ENCODE measurements at places on chromosomes 12 and 14.

- peak; percentile 41 for DNase-seq
Measured at GRCh38 chr14:24231263-24232120, 675 bp downstream of the NEDD8 start.

- DNase-seq: no peak
Measured at GRCh38 chr14:100528962-100529560, 58.2 kb downstream of the BEGAIN start.

GRCh38 chr12:95759718-95760117, 30.8 kb downstream of the NTN4 start:
- no peak for DNase-seq

DNA sequence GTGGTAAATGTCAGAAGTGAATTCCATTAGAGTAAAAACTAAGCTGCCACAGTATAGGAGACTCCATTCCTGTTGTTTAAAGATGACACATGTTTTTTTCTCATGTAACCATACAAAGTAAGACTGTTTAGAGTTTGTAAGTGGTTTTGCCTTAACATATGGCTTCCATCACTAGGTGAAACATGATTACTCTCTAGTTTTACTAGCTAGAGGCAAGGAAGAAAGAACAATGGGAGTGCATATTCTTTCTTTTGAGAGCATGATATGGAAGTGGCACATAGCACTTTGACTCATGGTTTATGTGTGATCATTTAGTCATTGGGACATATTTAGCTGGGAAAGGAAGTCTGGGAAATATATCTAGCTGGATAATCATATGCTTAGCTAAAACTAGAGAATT, 7.7 kb downstream of the ATF7IP start:
- no peak for DNase-seq

DNA sequence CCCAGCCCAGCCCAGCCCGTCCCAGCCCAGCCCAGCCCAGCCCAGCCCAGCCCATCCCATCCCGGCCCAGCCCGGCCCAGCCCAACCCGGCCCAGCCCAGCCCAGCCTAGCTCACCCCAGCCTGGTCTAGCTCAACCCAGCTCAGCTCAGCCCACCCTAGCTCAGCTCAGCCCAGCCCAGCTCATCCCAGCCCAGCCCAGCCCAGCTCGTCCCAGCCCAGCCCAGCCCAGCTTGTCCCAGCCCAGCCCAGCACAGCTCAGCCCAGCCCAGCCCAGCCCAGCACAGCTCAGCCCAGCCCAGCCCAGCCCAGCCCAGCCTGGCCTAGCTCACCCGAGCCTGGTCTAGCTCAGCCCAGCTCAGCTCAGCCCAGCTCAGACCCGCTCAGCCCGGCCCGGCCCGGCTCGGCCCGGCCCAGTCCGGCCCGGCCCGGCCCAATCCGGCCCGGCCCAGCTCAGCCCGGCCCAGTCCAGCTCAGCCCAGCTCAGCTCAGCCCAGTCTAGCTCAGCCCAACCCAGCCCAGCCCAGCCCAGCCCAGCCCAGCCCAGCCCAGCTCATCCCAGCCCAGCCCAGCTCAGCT, 184.7 kb downstream of the TMEM121 start:
- no peak for DNase-seq

DNA sequence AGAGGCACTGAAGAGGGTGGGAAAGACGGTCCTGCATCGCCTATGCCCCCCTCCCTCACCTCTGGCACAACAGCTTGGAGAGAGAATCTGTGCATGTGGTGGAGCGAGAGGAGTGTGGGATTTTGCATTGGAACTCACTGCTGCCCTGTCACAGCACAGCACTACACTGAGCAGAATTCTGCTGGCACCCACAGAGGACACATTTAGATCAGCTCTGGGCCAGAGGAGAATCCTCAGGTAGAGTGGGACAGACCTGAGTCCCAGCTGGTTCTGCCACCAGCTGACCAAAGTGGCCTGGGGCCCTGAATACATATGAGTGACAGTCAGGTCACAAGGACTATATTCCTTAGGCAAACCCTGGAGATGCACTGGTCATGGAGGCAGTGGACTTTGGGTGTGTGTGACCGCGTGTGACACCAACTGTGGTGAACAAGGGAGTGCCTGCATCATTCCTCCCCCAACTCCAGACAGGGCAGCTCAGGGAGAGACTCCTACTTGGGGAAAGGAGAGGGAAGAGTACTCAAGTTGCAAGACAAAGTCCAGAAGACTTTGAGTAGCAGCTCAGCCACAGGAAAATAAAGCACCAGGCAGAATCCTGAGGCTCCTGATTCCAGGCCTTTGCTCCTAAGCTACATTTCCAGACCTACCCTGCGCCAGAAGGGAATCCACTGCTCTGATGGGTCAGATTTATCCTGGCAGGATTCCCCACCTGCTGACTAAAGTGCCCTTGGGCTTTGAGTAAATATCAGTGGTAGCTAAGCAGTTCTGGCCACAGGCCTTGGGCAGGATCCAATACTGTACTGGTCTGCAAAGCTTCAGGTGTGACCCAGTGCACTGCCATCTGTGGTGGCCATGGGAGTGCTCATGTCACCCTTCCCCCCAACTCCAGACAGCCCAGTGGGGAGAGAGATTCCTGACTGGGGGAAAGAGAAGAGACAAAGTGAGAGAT, 10.6 kb upstream of the ACOT1 start:
- peak; percentile 24 for DNase-seq

DNA sequence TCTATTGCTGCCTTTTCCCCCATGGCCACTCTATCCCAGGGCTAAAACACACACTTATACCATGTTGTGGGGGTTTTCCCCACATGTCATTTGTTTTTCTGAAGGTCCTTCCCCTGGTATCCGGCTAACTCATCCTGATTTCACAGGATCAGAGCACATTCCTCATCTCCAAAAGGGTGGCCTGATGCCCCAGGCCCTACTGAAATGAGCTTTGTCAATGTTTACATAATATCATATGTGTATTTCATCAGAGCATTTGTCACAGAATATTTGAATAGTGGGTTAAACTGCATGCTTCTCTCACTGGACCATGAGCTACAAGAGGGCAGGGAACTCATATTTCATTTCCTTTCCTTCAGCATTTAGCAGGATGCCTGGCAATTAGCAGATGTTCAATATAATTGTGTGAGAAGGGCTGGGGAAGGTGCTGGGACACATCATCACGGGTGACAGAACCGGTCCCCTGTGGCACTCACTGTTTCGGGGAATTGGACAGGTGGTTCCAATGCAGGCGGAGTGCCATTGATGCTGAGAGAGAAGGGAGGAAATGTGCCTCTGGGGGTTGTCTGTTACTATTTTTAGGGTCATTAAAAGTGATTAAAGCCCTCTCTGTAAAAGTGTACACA, 26.8 kb downstream of the EMP1 start:
- DNase-seq: peak; percentile 97

GRCh38 chr12:111761099-111761498, 5.6 kb upstream of the ALDH2 start:
- DNase-seq: peak; percentile 56

DNA sequence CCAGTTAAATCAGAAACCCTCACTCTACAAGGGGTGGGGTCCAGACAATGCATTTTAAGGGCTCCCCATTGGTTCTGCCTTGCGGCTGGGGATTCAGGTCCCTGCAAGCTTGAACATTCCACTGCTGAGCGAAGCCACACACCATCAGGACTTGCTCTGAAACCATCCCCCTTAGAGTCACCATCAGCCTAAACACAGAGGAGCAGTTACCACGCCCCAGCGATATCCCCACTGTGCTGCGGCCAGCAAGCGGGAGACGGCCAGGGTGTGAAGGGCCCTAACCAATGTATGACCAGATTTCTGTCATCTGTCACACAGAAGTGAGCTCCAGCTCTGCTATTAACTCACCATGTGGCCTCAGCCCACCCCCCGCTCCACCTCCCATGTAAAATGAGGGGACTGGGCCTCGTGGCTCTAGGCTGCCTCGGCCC, 29.7 kb downstream of the CCDC88C start:
- DNase-seq: no peak

GRCh38 chr14:72961579-72962335, 35.5 kb downstream of the DCAF4 start:
- no peak for DNase-seq

DNA sequence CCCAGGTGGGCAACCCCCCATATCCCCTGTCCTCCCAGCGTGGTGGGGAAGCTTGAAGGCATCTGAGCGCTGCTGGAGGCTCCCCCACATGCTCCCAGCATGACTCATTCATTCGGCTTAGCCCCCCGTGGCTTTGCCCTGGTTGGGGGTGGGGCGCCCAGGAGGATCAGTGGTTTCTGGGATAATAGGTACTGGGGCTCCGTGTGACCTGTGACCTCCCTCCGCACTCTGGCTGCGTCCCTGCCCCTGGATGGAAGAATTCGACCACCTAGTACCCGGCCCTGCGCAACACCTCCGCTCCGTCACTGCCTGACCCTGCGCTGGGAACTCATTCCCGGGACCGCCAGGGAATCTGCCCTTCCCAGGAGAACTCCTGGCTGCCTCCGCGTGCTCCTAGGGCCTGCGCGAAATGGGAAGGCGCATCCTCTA, 120.1 kb downstream of the AACS start:
- DNase-seq: peak; percentile 40

DNA sequence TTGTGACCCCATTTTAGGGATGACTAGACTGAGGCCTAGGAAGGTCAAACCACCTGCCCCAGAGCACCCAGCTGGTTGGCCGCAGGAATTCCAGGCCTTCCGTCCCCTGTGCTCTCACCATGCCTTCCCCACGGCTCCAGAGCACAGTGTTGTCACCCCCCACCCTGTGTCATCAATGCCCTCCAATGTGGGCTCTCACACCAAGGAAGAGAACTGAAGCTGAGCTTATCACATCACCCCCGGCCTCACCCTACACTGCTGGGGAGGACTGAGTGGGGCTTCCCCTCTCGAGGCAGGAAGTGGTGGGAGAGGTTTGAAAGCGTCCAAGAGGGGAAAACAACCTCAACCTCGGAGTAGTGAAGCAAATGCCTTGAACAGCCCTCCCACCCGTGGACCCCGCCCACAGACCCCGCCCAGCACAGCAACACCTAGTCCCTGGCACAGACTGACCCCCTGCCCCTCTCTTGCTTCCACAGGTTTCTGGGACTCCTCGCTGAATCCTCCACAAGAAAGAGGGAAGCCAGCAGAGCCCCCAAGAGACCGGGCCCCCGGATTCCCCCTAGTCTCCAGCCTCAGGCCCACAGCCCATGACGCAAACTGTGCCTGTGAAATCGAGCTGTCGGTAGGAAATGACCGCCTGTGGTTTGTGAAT, 97.2 kb downstream of the LGMN start:
- no peak for DNase-seq

DNA sequence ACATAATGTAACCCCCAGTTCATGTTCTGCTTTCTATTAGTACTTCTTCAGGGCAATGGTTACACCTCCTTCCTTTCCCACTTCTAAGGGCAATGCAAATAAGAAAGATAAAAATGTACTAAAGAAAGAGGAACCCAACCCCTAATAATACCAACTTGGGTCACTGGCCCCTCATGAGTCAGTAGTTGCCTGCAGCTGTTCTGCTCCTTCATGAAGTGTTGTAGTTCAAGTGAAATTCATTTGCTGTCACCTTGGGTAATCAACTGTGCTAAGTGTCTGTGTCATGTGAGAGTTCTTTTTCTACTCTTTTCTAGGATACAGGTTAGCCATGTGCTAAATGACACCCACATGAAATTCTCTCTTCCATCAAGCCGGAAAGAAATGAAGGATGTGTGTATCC, 91.8 kb downstream of the PLXNC1 start:
- no peak for DNase-seq

DNA sequence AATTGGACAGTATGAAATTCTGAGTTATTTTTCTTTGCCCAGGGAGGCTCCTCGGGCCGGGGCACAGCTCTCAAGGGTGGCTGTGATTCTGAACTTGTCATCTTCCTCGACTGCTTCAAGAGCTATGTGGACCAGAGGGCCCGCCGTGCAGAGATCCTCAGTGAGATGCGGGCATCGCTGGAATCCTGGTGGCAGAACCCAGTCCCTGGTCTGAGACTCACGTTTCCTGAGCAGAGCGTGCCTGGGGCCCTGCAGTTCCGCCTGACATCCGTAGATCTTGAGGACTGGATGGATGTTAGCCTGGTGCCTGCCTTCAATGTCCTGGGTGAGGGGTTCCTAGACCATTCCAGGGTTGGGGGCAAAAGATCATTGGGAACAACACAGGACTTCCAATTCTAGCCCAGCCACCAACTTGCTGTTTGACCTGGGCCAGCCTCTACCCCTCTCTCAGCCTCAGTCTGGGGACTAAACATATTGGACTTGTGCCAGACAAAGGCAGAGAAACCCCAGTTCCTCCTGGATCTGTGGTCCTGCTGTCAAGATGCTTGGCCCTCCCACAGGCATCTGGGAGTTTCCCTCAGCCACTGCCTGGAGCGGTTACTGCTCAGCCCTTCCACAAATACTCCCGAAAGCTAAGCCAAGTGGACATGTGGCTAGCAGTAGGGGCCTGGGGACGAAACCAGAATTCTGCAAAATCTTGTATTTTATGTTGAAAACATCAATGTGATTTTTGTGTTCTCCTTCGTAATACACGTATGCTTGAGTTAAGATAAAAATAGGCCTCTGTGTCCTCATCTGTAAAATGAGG, 3.5 kb downstream of the OAS3 start:
- DNase-seq: no peak

DNA sequence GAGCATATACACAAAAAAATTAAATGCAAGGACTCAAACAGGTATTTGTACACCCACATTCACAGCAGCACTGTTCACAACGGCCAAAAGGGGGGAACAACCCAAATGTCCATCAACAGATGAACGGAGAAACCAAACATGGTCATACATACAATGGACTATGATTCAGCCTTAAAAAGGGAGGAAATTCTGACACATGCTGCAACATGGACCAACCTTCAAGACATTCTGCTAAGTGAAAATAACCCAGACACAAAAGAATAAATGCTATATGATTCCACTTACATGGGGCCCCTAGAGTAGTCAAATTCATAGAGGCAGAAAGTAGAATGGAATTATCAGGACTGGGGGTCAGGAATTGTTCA, 29.5 kb downstream of the ACTN1 start:
- DNase-seq: no peak

DNA sequence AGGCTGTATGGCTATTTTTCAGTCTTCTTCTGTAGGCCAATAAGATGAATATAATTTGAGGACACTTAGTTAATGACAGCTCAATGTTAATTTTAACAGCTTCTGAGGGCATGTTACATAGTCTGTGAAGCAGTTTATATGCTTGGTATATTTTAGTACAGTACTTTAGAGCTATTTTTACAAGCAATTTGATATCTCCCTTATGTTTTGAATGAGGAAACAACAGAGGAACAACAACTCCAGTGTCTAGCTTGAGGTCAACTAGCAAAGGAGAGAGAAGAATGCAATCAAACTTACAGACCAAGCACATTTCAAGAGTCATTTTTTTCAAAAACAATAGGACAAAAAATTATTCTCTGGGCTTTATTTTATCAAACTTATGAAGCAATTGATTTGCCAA, 469.1 kb upstream of the DCN start:
- DNase-seq: no peak

- DNase-seq: peak; percentile 72
Measured at GRCh38 chr12:44874981-44875416, 1.1 kb downstream of the NELL2 start.

GRCh38 chr12:78470354-78471195, 394.0 kb upstream of the SYT1 start:
- peak; percentile 81 for DNase-seq

DNA sequence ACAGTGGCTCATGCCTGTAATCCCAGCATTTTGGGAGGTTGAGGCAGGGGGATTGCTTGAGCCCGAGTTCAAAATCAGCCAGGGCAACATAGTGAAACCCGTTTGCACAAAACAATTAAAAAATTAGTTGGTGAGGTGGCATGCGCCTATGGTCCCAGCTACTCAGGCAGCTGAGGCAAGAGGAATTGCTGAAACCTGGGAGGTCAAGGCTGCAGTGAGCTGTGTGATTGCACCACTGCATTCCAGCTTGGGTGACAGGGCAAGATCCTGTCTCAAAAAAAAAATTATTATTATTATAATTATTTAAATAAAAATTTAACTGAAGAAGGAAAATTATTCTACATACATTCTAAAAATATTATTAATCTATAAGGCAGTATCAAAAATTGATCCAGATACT, 164.1 kb downstream of the ITPR2 start:
- DNase-seq: no peak

All from DMS53 (cell line).